ENCODE measurements at places on chromosomes 16 and 17.

GRCh38 chr17:17088541-17089525, 46.6 kb downstream of the MPRIP start:
- no peaks in the 10 kb centered on the region for H3K4me1 ChIP-seq
- H3K27me3 ChIP-seq, result no peaks in the 10 kb centered on the region
- H3K4me3 ChIP-seq, result no peak overlapping the region
- no peaks in the 10 kb centered on the region for H3K36me3 ChIP-seq

GRCh38 chr17:82519971-82520903, 705 bp downstream of the FOXK2 start:
- no peak overlapping the region for H3K27ac ChIP-seq
- H3K36me3 ChIP-seq, result no peaks in the 10 kb centered on the region
- no peaks in the 10 kb centered on the region for H3K4me1 ChIP-seq
- peak overlapping the region; percentile 68 for H3K4me3 ChIP-seq
- no peak for DNase-seq

- no peaks in the 10 kb centered on the region for H3K36me3 ChIP-seq
- peaks cover 26% of the 10 kb centered on the region for H3K4me1 ChIP-seq
- no peak overlapping the region for H3K4me3 ChIP-seq
- H3K27ac ChIP-seq, result no peak overlapping the region
Measured at GRCh38 chr17:6461792-6462524, 17.7 kb downstream of the PIMREG start.

DNA sequence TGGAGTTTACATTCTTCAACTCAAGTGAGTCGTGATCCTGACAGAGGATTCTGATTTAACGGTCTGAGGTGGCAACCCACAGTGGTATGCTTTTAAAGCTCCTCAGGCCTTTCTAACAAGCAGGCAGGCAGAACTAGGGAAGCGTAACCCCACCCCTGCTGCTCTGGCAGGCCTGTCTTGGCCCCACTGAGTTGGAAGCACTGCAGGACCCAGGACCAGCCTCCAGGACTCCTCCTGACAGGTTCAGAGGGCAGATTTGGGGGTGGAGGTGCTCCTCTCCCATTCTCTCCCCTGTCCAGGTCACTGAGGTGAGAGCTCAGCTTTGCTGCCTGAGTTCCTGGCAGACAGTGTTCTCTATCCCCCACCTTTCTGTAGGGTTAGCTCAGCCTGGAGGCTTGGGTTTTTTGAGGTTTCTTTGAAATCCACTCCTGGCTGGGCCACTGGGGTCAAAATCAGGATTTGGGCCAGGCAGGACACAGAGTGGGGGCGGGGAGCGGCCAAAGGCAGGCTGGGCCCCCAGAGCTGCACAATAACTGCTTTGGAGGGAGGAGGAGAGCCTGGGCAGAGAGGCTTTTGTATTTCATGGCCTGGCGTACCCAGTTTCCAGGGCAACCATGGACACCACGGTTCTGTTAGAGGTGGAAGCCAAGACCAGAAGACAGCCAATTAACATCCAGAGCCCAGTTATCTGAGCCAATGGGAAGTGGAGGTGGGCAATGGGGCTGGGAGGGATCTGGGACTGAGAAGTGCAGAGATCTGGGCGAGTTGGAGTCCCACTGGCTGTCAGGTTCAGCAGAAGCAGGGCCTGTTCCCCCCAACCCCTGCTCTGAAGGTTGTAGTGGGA, 9.5 kb downstream of the MRPL27 start:
- peaks cover 27% of the 10 kb centered on the region for H3K4me1 ChIP-seq
- DNase-seq, result peak; percentile 71

- H3K36me3 ChIP-seq, result no peaks in the 10 kb centered on the region
- DNase-seq, result no peak
- H3K27me3 ChIP-seq, result no peaks in the 10 kb centered on the region
- H3K4me1 ChIP-seq, result no peaks in the 10 kb centered on the region
Measured at GRCh38 chr16:22141767-22142166, 20.5 kb upstream of the SDR42E2 start.

GRCh38 chr17:17044846-17045561, 2.7 kb downstream of the MPRIP start:
- 0 out of 2 replicates have a peak, but pooled peaks cover 5% of the 10 kb centered on the region for H3K27me3 ChIP-seq
- H3K4me3 ChIP-seq, result no peak overlapping the region
- no peaks in the 10 kb centered on the region for H3K36me3 ChIP-seq
- no peak for DNase-seq
- H3K4me1 ChIP-seq, result peaks cover 10% of the 10 kb centered on the region

DNA sequence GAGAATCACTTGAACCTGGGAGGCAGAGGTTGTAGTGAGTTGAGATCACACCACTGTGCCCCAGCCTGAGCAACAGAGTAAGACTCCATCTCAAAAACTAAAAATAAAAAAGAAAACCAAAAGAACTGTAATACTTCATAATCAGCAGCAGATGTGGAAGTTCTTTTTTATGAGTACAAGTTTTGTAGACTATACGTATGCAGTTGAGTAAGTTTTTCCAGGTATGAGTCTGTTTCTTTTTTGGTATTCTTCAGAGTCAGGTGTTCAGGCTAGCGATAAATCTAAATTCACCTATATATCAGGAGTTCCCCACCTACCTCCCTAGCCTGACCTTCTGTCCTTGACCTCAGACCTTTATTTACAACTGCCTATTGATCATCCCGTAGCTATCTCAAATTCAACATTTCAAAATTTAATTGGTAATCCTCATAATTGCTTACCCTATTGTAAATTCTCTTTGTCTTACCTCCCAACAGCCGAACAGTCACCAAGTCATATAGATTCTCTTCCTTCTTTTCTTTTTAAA, 10.7 kb downstream of the DCTN5 start:
- H3K36me3 ChIP-seq, result no peaks in the 10 kb centered on the region
- no peaks in the 10 kb centered on the region for H3K27me3 ChIP-seq
- DNase-seq, result no peak
- H3K4me1 ChIP-seq, result no peaks in the 10 kb centered on the region
- no peak overlapping the region for H3K27ac ChIP-seq
